IgD-negative memory B cell (primary cell): ENCODE measurements at places on chromosomes 12 and 14. TPM values are rescaled to one million over a fixed set of nuclear protein-coding genes. Genes with fewer than 3 reads are reported as not detected.

Gene NPFF
- polyA plus RNA-seq = not detected

Gene GUCY2C
- 0.85 TPM for polyA plus RNA-seq

Gene KLHL33
- polyA plus RNA-seq = 0.10 TPM

Gene EPYC
- not detected for polyA plus RNA-seq

Gene CFAP73
- polyA plus RNA-seq = not detected

Gene COL2A1
- not detected for polyA plus RNA-seq

Gene RNASE13
- polyA plus RNA-seq = not detected

Gene RERG
- polyA plus RNA-seq = not detected

Gene TAS2R19
- not detected for polyA plus RNA-seq
